ENCODE measurements at places on chromosomes 11 and 22.

- no peak for DNase-seq
Observed at GRCh38 chr11:11416502-11416901, 63.5 kb upstream of the CSNK2A3 start.

GRCh38 chr11:102552447-102553194, 22.1 kb upstream of the MMP7 start:
- no peak for DNase-seq

DNA sequence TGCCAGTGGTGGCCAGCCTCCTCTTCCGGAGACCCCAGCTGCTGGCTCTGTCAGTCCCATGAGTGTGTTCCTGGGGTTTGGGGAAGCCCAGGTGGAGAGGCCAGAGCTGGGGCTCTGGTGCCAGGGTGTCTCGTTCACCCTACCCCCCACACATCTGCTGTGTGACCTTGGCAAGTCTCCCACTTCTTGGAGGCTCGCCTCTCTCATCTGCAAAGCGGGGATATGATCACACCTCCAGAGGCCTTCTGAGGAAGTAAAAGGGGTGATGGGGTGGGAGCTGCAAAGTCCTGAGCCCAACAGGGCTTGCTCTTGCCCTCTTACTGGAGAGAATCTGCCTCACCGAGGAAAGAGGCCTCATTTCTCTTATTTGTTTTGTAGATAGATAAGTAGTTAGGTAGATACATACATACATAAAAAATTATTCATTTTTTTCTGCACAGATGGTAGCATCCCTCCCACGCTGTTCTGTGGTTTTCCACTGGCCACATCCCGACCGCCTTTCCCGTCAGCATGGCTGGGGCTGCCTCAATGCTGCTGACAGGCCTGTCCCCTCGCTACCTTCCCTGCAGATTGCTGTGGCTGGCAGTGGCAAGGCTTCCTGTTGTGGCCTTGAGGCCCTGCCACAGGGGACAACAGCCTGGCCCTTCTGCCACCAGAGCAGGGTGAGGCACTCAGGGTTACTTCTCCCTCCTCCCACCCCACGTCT, 23.9 kb downstream of the MYO7A start:
- no peak for DNase-seq

GRCh38 chr11:130037058-130037457, 32.6 kb upstream of the APLP2 start:
- no peak for DNase-seq

DNA sequence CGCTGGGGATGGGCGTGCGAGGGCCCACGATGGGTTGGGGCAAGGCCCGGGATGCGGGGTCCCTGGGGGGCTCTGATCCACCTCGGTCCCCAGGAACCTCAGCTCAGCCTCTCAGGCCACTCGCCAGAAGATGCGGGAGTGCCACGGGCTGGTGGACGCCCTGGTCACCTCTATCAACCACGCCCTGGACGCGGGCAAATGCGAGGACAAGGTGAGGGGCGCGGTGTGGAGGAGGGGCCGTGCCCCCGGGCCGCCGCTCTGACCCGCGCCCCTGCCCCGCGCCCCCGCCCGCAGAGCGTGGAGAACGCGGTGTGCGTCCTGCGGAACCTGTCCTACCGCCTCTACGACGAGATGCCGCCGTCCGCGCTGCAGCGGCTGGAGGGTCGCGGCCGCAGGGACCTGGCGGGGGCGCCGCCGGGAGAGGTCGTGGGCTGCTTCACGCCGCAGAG, 6.3 kb downstream of the PKP3 start:
- no peak for DNase-seq

GRCh38 chr11:112213753-112214152, 12.5 kb upstream of the PTS start:
- DNase-seq: no peak

- DNase-seq: peak; percentile 35
Observed at GRCh38 chr11:121466063-121466794, 13.5 kb upstream of the SORL1-AS1 start.
